ENCODE measurements at places on chromosomes 3 and 15. TPM values are rescaled to one million over a fixed set of nuclear protein-coding genes. Genes with fewer than 3 reads are reported as not detected.

- no peak for DNase-seq
- H3K27me3 ChIP-seq, result no peaks in the 10 kb centered on the region
- peak overlapping the region; percentile 99 for H3K4me3 ChIP-seq
- H3K36me3 ChIP-seq, result peaks cover 2% of the 10 kb centered on the region
These were observed 424 bp downstream of the HAUS2 start for GRCh38 chr15:42549032-42549491.

- H3K36me3 ChIP-seq, result no peaks in the 10 kb centered on the region
- H3K4me3 ChIP-seq, result no peak overlapping the region
- no peak for DNase-seq
- H3K27me3 ChIP-seq, result peaks cover 64% of the 10 kb centered on the region
- H3K27ac ChIP-seq, result no peak overlapping the region
These were observed 19.4 kb upstream of the SLC6A1 start for GRCh38 chr3:10973046-10973595.

DNA sequence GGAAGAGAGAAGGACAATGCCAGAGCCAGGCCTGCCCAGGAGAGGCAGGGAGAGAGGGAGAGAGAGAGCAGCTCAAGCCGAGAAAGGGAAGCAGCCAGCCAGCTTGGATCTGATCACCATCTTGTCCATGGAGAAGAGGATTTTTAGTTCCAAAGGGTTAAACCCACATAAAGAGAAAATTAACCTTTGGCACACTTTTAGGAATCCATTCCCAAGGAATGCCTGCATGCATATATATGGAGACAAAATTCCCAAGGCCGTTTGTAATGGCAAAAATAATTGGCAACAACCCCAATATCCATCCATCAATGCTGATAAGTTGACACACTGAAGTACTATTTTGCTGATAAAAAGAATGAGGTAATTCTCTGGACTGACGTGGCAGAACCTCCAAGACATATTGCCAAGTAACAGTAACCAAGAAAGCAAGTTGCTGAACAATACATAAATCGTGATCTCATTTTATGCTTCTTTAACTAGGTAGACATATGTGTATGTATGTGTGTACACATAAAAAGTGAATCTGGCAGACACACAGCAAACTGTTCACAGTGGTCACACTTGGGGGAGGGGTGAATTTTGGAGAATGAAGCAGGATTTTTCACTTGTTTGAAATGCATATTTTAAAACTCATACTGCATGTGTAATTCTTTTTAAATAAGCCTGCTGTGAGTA, 7.5 kb upstream of the STRA6 start:
- H3K27ac ChIP-seq, result no peak overlapping the region
- no peak for DNase-seq
- H3K4me3 ChIP-seq, result no peak overlapping the region
- H3K27me3 ChIP-seq, result peaks cover 5% of the 10 kb centered on the region

Gene CGNL1
- total RNA-seq, result 2.2 TPM

Gene KLHL40
- total RNA-seq, result not detected

Gene TYRO3
- total RNA-seq, result 34.6 TPM

All from HCT116 (cell line).